ENCODE measurements at places on chromosomes 13 and 19.

- no peak for DNase-seq
These were observed 340.0 kb upstream of the SLITRK5 start for GRCh38 chr13:87331178-87331577.

DNA sequence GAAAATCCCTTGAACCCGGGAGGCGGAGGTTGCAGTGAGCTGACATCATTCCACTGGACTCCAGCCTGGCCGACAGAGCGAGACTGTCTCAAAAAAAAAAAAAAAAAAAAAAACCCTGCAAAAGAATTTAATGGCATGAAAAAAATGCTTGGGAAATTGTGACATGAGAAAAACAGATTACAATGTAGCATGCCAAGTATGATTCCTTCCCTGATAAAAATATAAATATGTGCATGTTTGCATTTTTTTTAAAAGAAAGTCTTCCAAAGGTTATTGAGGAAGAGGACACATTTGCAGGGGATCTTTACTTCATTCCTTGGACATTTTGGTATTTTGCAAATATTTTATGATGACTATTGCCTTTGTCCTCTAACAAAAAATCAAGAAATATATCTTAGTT lies 14.5 kb upstream of the ZBTB32 start:
- no peak for DNase-seq

DNA sequence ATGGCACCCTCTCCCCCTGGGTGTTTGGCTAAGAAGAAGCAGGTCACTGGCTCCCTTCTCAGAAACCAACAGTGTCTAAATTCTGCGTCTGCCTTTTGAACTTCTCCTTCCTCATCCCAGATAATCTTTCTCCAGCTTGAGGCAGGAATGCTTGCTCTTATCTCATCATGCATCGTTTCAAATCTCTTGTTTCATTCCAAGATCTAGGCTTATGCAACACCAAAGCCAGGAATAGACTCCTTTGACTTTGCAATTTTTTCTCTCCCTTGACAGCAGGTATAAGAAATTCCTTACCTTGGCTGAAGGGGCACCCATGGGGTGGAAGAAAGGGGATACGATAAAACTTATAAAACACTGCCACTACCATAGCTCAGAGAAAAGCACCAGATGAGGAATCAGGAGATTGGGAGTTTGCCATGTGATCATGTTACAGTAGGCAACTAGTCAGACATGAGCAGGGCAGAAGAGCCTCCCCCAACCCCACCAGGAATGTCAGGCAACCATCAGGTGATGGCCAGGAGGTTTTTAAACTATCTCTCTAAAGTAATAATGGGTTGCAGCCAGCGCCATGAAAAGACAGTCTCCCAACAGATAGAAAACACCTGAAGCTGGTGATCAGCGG lies 498.9 kb downstream of the KLF12 start:
- no peak for DNase-seq

DNA sequence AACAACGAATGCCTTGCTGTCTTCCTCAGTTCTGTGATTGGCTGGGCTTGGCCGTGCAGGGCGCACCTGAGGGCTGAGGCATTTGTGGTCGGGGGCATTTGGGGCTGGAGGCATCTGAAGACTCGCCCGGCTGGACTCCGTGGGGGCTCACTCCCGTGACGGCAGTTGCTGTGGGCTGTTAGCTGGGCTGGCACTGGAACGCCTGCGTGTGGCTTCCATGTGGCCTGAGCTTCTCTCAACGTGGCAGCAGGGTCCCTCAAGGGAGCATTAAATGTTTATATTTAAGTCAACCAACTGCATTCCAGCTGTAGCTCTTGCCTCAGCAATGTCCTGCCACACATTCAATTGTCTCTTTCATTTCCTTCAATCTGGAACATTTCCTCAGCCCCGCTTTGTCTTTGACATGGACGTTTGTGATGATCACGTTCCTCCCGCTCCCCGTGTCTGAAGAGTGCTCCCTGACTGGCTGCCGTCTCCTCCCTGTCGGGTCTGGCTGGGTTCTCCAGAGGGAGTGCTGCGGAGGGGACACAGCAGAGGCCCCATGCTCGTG lies 21.0 kb downstream of the CCDC8 start:
- DNase-seq = peak; percentile 84

DNA sequence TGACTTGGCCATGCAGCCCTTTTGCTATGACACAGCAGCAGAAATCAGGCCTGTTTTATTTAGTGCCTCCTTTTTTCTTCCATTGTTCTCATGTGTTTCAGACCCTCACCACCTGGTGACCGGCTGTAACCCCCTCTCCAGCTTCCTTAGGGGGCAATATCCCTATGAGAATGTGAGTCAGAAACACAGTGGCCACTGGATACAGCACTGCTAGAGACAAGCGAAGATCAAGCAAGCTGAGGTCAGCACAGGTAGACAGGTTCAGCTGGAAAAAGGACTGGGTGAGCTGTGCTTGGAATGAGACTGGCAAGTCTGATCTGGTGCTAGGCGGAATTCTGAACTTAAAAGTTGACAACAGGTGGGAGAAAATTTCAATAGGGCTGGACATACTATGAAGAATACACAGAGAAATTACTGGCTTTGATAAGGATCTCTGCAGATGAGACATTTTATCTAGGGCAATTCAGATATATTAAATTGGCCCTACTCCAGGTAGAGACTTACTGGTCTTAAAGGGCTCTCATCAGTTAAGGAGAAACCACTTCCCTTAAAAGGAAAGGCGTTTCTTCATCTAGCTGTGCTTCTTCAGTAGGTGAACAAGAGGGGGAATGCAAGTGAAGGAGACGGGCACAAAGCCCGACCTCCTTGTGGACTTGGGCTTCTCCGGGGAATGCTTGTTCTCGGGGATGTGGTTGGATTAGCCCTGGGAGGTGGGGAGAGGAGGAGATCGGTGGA lies 83.3 kb downstream of the ERCC5 start:
- DNase-seq = no peak

DNA sequence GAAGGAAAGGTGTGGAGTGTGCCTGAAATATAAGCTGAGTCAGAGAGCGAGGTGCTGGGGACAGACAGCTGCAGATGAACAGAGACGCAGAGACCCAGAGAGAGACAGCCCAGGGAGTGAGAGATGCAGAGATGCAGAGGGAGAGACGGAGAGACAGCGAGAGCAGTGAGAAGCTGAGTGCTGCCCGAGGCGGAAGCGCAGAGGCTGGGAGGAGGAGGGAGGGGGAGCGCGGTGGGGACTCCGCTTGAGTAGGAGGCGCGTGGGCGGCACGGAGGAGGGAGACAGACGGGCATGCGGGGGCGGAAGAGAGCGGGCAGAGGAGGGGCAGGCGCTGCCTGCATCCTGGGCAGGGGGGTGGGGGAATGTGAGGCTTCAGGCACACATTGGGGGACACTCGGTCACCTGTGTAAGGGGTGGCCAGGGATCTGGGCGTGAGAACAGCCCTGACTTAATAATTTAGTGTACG lies 25.7 kb downstream of the SLC8A2 start:
- no peak for DNase-seq

DNA sequence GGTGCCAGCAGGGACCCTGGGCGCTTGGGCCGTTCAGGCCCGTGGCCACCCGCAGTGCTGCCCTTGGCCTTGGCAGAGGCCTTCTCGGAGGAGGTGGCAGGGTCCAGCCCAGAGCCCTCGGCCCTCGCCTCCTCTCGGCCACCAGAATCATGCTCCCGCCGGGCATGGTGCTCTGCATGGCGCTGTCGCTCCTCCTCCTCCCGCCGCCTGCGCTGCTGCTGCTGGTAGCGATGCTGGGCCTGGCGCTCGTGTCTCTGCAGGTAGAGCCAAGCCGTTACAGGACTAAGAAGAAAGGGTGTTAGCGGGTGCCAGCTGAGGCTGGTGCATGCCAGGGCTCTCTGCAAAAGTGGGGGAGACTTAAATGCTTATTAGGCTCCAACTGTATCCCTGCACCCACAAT lies 9.5 kb downstream of the ANO8 start:
- no peak for DNase-seq

GRCh38 chr19:18610556-18611326 lies 1.9 kb upstream of the TMEM59L start:
- DNase-seq = no peak

DNA sequence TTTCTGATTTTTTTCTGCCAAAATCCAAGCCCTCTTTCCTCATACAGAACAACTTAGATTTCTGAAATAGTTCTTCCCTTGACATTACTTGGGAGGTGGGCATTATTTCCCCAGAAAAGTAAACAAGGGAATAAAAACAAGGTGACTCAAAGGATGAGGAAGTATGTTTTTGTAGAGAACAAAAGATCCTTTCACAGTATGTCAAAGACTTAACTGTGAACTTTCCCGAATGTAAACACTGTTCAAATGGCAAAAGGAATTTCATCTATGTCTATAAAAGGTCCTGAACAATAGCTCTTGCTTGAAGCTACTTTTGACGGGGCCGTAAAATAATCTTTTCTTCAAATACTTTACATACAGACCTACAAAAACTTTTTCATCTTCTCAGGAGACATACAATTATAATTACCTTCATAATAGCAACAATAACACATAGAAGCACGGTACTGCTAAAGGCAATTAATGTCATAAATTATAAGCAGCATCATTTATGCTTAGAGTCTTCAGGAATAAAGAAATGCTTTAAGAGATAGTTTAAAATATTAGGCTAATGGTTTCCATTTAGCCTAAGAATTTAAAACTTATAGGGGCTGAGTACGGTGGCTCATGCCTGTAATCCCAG lies 191.1 kb downstream of the RGCC start:
- peak; percentile 26 for DNase-seq

- DNase-seq = no peak
These were observed 119.0 kb upstream of the OBI1 start for GRCh38 chr13:78777976-78778375.

- DNase-seq = peak; percentile 91
These were observed at the start of gene ZNF552 for GRCh38 chr19:57814505-57815246. Gene ZNF552, minus strand, starts transcription at chr19:57814913. Its CDS starts 170 bp downstream, at chr19:57814743.

DNA sequence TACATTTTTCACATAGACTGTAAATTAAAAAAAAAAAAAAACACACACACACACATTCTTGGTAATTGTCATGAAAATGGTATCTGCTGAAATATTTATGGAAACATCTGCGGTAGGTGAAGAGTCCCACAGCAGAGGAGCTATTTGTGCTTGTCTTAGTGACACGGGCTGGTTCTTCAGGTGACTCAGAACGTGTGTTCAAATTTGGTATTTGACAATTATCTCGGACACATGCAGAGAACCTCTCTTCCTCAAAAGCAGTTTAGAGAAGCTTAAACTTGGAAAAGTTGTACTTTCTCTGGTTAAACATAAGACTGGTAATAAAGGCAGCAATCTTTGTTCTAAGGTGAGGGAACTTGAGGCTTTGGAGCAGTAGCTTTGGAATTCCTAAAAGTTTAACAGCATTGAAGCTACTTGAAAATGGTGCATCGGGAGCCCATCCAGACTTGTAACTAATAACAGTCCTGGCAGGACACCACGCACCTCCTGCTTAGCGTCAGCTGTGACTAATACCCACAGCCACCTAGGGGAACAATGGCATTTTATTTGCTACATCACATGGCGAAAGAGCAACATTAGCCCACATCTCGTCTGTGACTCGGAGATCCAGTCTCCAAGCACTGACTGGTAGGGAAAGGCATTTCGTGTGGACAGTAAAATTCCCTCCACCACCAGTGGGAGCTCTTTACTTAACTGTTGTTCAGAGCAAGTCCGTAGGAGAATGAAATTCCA lies 1505.1 kb upstream of the SLC10A2 start:
- DNase-seq = peak; percentile 82

DNA sequence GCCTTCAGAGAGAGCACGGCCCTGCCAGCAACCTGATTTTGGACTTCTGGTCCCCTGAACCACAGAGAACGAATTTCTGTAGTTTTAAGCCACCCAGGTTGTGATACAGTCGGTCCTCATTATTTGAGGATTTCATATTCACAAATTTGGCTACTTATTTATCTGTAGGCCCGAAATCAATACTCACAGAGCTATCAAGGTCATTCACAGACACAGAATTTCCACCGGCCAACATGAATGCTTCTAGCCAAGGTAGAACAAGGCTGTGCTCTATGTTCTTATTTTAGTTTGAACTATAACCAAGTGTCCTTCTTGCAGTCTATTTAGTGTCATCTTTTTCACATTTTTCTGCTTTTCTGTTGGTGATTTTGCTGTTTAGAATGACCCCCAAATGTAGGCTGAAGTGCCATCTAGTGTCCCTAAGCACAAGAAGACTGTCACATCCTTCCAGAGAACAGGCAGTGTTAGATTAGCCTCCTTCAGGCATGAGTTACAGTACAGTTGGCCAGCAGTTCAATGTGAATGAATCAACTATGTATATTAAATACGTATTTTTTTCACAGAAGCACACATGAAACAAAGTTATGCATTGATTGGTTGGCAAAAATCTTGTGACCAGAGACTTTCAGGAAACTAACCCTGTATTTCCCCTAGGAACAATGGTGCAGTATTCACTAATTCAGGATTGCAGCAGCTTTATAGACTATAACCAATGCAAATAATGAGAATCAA lies 63.5 kb downstream of the C13orf42 start:
- DNase-seq = no peak

- no peak for DNase-seq
These were observed 61.7 kb downstream of the TUBGCP3 start for GRCh38 chr13:112526146-112526853.

- no peak for DNase-seq
These were observed 33.0 kb downstream of the ZIC2 start for GRCh38 chr13:100014621-100015020.

DNA sequence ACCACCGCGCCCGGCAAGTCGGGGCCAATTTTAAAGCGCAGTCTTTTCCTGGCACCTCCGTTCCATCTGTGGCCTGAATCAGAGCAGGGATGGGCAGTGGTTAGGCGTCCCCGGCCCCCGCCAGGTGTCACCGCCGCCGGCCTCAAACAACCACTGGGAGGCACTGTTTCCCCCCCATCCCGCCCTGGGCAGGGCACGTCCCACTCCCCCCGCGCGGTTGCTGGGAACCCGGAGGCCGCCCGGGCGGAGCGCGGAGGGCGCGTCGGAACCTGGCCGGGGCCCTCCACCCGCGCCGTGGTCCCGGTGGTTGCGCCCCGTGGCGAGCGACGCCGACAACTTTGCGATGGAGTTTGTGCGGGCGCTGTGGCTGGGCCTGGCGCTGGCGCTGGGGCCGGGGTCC lies at the start of gene GRIN3B:
GRIN3B (plus strand) TSS at position 325 of the 400 bp plus-strand sequence; CDS start at position 344, 19 bp downstream.
- DNase-seq = peak; percentile 39

- DNase-seq = no peak
These were observed 2220.8 kb upstream of the PCDH20 start for GRCh38 chr13:63636316-63636993.

GRCh38 chr13:105518086-105518485 lies 1017.4 kb downstream of the EFNB2 start:
- peak; percentile 34 for DNase-seq

DNA sequence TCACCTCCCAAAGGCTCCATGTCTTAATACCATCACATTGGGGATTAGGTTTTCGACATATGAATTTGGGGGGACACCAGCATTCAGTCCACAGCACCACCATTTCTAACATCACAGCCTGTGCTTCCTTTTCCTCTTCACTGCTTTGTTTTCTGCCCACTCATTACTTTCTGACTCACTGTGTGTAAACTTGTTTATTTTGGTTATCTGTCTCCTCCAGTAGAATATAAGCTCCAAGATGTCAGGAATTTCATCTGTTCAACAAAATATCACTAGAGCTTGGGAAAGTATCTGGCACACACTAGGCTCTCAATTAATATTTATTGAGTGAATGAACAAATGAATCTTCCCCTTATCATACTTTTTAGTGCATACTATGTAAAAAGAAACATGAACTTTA lies 152.0 kb downstream of the NUFIP1 start:
- DNase-seq = peak; percentile 32
